ENCODE measurements at places on chromosomes 4 and X.

DNA sequence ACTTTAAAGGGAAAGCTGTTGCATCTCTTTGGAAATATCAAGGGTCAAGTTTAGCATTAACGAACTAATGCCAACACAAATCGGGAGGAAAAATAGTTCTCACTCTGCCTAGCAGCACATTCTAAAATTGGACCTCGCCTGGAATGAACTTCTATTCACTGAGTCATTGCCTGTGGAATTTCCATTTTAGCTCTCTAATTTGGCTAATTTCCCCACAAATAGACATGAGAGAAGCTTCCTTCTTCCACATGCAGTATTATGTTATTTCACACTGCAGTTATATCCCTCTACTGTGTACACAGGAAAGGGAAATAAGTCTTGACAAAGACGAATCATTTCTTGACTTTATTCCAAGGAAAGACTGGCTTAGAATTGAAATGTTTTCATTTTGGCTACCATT lies 9.3 kb downstream of the ZXDA start:
- no peak for DNase-seq

GRCh38 chr4:153257151-153257620 lies 52.9 kb downstream of the TRIM2 start:
- no peak for DNase-seq

DNA sequence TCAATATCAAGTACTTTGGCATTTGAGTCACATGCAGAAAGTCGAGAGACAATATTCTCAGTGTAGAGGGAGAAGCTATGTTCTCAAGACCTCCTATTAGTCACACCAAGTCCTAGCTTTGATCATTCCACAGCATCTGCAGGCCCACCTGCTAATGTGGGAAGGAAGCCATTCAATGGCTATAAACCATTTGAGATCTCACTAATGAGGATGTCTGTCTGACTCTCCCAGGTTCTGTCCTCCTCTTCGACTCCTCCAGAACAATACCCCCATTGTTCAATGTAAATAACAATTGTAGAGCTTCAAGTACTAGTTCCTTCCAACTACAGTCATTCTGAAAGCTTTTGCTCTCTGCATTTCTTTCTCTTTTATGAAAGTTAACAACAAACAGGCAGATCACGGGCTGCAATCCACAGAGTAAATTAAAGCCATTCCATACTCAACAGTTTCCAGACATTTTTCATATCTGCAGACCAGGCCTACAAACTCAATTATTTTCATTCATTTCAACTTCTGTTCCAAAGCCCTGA lies 140.2 kb upstream of the EDNRA start:
- DNase-seq: no peak

DNA sequence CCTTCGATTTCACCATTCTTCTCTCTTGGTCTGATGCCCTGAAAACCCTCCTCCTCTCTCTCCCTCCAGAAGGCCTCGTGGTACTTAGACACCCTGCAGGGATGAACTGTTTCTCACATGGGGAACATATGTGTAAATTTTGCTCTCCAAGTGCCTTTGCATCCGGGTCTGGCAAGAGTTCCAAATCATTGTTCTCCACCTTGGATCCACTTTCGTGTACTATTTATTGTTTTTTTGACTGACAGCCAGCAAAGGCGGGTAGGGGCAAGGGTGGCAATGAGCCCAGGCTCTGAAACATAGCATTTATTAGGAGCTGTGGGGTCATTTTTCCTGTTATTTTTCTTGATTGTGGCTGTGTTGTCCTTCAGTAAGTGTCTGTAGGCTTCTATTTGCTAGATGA lies 81.7 kb downstream of the RTL5 start:
- DNase-seq: no peak

GRCh38 chr4:168822481-168822880 lies 187.6 kb downstream of the CBR4 start:
- no peak for DNase-seq

GRCh38 chr4:152785639-152786615 lies 6.2 kb downstream of the ARFIP1 start:
- peak; percentile 14 for DNase-seq

DNA sequence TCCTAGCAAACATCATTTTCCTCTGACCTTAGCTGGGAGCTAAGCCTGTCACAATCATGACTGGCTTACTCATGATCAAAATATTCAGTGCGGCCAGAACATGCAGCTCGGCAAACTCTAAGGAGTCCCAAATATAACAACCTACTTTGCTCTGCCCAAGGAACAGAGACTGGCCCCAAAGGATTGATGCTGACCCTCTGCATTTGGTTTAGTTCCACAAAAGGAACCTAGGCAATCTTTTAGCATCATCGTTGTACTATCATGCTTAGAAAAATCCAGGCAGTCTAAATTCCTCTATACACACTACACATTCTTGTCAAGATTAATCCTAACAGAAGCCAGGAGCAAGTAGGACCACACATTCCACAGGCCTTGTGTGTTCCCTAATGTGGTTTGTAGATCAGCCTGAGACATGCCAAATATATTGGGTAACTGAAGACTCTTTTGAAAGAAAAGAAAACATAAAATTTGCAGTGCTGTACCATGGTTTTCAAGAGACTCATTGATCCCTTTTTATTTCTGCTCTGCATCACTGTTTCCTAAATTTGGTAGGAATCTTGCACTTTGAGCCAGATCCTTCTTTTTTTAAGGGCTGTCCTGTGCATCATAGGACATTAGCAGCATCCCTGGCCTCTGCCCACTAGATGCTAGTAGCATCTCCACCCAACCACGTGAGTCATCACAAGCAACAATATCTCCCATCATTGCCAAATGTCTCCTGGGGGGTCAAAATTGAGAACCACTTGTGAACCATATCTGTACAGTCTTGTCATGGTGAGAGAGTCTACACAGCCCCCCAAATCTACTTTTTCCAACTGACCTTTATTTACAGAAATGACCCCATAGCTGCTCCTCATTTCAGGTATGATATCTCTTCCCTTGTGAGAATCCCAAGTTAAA lies 17.6 kb upstream of the CC2D2A start:
- no peak for DNase-seq

DNA sequence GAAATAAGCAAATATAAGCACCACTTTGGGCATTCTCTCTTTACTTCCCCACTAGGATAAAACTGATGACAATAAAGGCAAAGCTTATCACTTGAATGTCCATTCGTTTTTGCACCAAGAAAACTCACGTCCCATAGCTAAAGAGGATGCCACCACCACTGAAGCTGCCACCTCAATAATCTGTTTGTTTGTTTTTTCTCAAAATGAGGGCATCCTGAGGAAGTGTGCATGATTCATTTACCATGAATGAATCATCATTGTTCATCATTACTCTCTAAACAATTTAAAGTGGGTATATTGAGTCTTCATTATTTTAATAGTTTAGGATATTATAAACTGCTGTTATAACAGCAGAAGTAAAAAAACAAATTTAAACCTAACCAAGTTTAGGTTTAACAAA lies 168.2 kb downstream of the DCTD start:
- no peak for DNase-seq

DNA sequence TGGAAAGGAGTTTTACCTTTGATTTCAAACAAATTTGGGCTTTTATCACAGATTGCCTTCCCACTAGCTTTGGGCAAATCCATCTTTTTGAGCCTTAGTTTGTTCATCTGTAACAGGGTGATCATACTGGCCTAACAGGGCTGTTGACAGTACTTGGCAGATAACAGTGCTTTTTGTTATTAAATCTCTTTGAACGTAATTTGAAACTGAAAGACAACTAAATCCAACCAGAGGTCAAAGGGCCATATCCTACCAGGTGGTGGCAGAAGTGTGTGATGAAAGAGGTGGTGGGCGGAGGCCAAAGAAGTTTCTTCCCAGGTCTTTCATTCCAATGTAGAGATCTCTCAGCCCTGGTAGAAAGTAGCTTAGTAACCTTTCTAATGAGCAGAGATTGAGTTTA lies 35.2 kb upstream of the TADA2B start:
- no peak for DNase-seq

- no peak for DNase-seq
These were observed 60.4 kb upstream of the HPF1 start for GRCh38 chr4:169818063-169818679.

GRCh38 chrX:43644124-43644701 lies 11.9 kb upstream of the MAOA start:
- DNase-seq: no peak

GRCh38 chr4:88017516-88018297 lies 10.3 kb downstream of the PKD2 start:
- no peak for DNase-seq

- DNase-seq: no peak
These were observed 9.2 kb upstream of the PDHA2 start for GRCh38 chr4:95830651-95831050.

- DNase-seq: peak; percentile 47
These were observed 882 bp downstream of the MRFAP1 start for GRCh38 chr4:6641164-6641970.

DNA sequence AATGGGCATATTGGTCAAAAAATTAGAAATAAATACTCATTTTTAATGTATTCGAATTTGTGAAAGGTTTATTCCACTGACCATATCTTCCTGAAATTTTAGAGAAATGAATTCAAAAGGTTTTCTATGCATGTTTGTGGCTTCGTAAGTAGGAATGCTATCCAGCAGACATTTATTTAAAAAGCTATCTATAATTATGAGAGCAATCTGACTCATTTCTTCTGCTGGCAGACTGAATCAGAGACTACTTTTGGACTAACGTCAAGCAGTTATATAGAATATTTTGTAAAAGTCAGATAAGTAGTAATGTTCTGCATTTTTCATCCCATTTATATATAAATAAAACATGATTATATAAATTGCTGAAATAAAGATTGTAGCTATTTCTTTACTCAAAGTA lies 125.0 kb downstream of the SPCS3 start:
- no peak for DNase-seq

DNA sequence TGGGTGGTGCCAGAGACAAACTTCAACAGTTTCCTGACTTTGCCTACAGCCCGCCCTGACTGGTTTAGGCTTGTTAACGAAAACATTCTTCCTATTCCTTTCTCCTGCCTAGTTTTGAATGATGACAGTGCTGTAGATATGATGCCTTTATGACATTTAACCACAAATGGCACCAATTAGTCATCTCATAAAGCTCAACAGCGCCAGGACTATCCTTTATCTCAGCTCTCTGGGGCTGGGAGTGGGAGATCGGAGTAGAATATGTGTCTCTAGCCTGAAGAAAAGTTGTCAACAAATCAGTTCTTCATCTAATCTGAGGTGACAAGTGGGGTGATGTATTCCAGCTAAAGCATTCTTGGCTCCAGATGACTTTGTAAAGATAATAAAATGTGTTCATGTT lies 64.6 kb upstream of the SH3RF1 start:
- DNase-seq: no peak

DNA sequence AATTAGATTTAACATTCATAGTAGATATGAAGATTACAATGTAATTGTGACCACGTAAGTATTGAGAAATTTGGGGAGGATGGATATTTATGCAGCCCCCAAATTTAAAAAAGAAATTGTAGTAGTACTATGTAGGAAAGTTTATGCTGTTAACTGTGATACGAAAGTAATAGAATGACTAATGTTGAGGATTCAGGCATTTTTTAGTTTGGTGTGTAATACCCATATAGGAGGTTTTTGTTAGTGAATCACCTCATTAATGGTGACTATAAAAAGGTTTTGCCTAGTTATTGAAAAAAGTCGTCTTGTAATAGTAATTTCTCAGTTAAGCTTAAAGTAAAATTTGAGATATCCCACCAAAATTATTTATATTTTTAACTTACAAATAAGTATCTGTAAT lies 67.2 kb downstream of the SMARCAD1 start:
- no peak for DNase-seq

- no peak for DNase-seq
These were observed 34.3 kb downstream of the IRF2 start for GRCh38 chr4:184439856-184440594.

DNA sequence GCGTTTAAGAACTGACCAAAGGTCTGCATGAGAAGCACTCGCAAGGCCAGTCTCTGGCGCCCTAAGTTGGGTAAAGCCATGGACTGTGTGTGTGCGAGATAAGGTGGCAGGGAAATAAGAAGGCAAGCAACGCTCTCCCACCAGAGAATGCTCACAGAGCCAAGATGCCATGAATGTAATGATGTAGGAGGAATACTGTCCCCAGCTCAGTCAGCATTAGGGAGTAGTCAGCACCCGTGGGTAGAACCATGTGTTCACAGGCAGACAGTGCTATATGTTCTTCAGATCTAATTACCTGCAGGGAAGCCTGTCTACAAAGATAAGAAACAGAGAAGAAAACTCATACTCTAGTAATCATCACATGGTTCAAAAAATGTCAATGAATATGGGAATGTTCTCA lies 68.8 kb downstream of the SEC24D start:
- DNase-seq: no peak

- no peak for DNase-seq
These were observed 988.4 kb upstream of the TENM3 start for GRCh38 chr4:181254771-181255170.

DNA sequence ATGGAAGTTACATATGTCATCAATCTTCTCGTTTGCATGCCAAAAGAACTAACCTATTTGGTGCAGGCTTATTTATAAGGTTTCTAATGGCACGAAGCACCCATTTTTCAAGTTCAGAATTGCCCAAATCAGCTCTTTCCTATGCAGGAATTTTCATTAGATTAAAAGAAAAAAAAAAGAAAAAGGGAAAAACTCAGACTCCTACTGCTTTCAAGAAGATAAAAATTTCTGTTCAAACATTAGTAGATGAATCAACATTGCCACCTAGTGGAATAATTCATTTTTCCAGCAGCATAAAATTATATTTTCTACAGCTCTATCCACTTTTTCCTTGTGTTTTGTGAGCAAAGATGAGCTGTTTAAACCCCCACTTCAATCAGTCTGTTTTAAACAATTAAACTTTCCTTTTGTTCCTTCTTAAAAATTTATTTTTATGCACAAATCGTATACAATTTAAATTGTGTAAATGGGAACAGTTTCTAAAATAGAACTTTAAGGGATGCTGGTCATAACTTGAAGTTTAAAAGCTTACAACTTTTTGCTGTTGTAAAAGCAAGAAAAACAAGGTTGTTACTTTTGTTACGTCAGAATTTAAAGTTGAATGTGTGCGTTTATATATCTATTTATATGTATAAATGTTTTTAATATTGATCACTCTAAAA lies 309.9 kb downstream of the ARAP2 start:
- DNase-seq: peak; percentile 58

GRCh38 chr4:107220976-107221375 lies 184.9 kb upstream of the DKK2 start:
- DNase-seq: no peak

DNA sequence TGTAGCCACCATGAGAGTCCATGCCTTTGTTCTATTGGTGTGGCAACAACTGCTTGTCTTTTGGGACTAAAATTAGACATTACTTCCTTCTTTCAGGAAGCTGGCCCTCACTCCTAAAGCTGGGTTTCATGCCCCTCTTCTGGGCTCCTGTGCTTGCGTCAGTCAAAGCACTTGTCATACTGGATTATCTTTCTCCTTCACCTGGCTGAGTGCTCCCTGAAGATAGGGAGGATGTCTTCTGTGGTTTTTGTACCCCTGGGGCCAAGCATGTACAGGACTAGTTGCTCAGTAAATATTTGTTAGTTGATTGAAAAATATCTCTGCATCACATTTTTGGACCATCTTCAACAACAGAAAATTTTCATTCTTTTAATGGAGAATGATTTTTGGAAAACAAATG lies 26.1 kb upstream of the LONRF3 start:
- DNase-seq: no peak
